ENCODE measurements at places on chromosomes 5 and 9.

DNA sequence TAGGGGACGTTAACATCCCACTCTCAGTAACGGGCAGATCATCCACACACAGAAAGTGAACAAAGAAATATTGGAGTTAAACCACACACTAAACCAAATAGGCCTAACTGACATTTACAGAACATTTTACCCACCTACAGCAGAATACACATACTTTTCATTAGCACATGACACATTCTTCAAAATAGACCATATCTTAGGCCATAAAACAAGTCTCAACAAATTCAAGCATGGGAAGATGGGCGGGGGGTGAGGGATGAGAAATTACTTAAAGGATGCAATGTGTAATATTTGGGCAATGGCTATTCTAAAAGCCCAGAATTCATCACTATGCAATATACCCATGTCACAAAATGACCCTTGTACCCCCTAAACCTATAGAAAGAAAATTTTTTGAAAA lies 226.2 kb downstream of the ATPSCKMT start:
- DNase-seq: no peak

GRCh38 chr9:18707061-18707461 lies 233.1 kb downstream of the ADAMTSL1 start:
- DNase-seq: peak; percentile 27

GRCh38 chr9:20042128-20042711 lies 253.4 kb upstream of the SLC24A2 start:
- no peak for DNase-seq

DNA sequence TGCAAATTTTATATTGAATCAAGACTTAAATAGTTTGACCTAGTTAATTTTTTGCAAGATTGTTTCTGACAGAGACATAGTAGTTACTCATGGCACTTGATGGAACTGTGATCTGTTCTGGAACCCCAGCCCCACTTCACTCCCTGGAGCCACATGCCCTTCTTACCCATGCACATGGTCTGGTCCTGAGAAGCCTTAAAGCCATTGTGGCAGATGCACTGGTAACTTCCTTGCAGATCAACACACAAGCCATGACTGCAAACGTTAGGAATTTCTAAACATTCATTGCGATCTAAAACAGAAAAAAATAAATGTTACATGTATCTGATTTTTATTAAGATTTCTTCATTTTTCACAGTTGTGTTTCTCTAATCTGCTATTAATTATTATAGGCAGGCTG lies 221.2 kb downstream of the SLC12A2 start:
- peak; percentile 46 for DNase-seq

DNA sequence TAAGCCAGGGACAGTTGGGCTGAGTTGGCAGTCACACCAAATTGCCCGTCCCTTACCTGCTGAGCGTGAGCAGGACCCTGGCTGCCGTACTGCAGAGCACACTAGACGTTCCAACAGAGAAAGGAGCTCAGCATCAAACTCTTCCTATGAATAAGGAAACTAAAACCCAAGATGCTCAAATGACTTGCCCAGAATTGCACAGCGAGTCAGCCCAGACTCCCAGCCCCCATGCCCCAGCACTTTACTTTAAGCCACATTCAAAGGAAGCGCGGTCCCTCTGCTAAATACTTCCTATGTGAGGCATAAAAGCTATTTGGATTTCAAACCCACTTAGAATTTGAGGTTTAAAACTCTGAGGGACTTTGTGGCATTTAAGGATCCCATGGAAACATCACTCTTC lies 23.9 kb downstream of the PAX5 start:
- DNase-seq: no peak

GRCh38 chr5:36073595-36074216 lies 7.0 kb upstream of the UGT3A2 start:
- DNase-seq: no peak

- DNase-seq: no peak
Measured at GRCh38 chr9:127096208-127096607, 26.2 kb downstream of the ANGPTL2 start.

GRCh38 chr9:123617952-123618678 lies 262.1 kb downstream of the CRB2 start:
- no peak for DNase-seq

- DNase-seq: no peak
Measured at GRCh38 chr9:129542741-129543140, 78.2 kb downstream of the C9orf50 start.

DNA sequence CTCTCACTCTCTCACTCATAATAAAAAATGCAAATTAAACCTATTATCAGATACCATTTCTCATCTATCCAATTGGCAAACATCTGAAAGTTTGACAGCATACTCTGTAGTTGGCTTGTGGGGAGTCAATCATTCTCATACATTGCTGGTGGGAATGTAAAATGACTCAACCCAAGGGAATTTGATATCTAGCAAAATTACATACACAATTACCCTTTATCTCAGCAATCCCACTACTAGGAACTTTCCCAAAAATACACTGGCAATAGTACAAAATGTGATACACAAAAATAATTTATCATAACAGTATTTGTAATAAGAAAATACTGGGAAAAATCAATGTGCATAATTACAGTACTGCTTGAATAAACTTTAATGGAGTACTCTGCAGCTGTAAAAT lies 731.3 kb downstream of the DTWD2 start:
- DNase-seq: no peak

GRCh38 chr9:77982581-77983319 lies 48.9 kb downstream of the GNAQ start:
- DNase-seq: no peak

- DNase-seq: peak; percentile 86
Measured at GRCh38 chr9:124342776-124343485, 72.3 kb downstream of the PSMB7 start.

DNA sequence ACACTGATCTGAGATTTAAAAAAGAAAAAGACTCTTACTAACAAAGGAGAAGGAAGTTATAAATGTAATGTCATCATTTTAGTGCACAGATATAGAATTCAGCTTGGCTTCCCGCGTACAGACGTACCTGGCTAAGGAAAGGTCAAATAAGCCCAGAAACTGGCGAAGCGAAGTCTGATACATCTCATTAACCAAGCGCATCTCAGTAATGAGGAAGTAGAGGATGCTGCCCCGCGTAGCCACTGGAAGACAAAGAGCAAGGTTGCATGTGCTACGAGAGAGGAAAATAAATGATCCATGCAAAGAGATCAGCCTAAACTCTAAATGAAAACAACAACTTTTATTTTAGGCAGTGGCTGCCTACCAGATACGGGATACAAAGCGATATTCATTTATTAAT lies 208.8 kb downstream of the DNAH5 start:
- no peak for DNase-seq

DNA sequence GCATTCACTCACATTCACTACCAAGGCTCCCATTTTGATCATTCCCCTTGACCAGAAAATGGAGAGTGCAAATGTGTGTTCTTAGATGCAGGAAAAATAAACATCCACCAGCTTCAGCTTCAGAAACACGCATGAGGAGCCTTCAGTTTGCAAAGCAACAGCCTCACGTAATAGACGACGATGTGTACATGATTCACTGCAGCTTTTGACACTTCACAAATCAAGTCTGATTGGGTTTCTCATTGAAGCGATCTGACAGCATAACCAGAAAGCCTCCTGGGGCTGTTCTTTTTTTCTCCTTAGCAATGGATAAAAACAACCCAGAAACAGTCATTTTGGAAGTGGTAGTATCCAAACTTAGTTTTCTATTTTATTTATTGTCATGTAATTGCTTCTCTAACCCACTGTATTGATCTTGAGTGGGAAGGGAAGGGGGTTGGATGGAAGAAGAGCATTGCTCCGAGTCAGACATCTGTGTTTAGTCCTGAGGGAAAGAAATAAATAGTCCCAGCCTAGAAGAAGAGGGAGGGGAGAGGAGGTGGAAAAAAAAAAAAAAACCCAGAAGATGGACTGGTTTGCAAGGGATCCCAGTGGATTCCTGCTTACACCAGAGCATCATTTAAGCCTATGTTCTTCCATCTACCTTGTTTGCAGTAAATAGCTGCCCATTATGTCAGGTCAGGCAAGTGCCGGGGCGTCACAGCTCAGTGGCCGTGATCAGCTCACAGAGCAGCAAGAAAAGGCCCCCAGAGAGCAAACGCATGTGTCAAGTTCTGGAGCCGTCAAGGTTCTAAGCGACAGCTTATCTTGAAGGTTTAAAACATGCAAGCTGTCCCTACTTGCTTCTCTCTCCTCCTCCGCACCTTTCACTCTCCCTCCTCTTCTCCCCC lies 190.2 kb upstream of the SNX2 start:
- DNase-seq: no peak

DNA sequence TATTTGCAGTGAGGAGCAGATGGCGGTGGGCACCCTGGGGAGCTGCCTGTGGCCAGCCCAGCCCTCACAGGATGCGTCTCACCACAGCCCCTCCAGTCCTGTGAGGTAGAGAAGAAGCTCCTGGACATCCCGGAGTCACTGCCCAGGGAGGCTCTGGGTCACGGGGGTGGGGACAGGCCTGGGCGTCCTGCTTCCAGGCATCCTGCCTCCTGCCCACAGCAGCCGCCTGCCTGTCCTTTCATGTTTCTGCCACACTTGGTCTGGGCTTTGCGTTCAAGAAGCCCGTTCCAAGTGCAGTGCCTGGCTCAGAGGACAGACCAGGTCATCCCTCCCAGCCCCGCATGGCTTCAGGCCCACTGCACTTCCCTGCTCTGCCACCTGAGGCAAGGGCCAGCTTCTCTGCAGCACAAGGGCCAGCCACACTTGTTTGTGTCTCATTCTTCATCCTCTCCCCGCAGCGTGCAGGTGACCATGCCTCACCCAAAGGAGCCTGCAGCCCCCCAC lies 38.2 kb downstream of the ZDHHC11B start:
- DNase-seq: no peak

DNA sequence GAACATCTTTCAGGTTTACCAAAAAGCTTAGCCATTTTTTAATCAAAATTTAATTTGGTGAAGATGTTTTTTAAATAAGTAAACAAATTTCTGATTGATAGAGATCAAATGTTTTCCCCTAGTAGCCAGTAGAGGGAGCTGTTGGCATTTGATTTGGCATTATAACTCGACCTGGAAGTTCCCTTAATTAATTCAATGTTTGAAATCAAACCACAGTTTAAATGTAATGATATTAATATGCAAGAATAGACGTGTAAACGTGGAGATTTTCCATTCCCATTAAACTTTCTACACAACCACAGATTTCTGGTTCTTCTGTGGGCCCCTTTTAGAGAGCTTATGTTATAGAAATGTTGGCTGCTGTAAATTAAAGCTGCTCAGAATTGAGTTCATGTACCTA lies 148.1 kb upstream of the MPDZ start:
- peak; percentile 66 for DNase-seq
